ENCODE measurements at places on chromosomes 11 and 22. TPM values are rescaled to one million over a fixed set of nuclear protein-coding genes. Genes with fewer than 3 reads are reported as not detected.

- DNase-seq = peak; percentile 87
These were observed at the start of gene BATF2 for GRCh38 chr11:64996710-64997380. Gene BATF2 (minus strand): TSS chr11:64996971. CDS start chr11:64996914, 57 bp downstream.

- DNase-seq = no peak
These were observed 33.1 kb downstream of the KCNQ1 start for GRCh38 chr11:2477936-2478335.

DNA sequence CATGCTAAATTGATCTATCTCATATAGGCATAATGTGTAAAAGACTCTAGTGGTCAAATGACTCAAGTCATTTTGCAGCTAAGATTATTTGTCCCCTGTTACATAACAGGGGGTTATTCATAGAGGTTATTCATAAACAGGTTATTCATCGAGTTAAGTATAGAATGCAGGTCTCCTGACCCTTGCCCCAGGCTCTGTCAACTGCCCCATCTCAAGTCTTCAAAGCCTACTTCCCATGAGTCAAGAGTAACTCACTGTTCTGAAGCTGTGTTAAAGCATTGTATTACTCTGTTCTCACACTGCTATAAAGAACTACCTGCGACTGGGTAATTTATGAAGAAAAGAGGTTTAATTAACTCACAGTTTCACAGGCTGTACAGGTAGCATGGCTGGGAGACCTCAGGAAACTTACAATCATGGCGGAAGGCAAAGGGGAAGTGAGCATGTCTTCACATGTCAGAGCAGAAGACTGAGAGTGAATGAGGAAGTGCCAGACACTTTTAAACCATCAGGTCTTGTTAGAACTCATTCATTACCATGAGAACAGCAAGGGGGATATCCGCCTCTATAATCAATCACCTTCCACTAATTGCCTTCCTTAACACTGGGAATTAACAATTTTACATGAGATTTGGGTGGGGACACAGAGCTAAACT is 226.2 kb upstream of the BLID start:
- peak; percentile 43 for DNase-seq

DNA sequence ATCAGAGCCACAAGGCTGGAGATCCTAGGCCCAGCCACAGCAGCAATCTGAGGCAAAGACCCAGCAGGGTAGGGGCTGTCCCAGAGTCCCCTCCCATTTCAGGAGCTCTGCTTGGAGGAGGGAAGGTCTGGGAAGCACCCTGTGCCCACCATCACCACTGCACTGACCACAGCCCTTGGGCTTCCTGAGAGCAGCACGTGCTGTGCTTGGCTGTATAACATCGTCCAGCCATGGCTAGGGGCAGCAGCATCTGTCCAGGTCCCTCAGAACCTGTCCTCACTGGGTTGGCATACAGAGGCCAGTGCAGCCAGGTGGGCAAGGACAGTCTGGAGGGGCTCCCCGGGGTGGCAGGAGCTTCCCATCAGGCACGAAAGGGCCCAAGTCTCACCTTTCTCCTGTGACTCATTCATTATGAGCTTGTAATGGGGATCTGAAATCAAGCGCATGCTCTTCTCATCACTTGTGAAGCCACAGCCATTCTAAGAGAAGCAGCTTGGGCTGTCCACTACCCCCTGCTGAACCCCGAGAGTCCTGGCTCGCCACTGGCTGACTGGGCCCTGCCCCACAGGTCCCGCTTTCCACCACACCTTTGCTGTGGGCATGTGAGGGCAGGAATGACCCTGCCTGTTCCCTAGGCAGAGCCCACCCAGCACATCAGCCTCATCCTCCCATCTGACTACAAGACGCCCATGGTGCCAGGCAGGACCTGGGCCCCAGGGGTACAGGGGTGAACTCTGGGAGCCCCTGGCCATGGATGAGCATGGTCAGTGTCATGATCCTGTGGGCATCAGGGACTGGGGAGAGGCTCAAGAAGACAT is 83.3 kb downstream of the MED15 start:
- DNase-seq = no peak

The ART5 gene
- not detected for total RNA-seq

The KDM4E gene
- total RNA-seq = not detected

The RIMBP3C gene
- total RNA-seq = 0.35 TPM

The C11orf21 gene
- 0.34 TPM for total RNA-seq

DNA sequence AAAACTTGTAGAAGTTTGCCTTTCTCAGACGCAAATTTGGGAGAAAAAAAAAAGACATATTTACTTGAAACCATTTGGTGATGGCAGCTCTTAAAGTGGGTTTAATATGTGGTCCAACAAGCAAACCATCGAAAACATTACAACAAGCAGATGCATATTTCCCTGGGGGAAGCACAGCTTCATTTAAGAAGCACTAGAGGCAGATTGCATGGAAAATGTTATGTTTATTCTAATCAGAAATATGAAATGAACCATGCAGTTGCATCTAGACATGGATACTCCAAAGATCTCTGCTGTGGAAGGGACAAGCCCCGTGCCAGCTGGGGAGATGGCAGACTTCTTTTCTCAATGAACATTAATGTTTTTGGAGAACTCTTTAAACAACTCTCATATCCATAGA is 57.4 kb upstream of the PARVA start:
- DNase-seq = no peak

DNA sequence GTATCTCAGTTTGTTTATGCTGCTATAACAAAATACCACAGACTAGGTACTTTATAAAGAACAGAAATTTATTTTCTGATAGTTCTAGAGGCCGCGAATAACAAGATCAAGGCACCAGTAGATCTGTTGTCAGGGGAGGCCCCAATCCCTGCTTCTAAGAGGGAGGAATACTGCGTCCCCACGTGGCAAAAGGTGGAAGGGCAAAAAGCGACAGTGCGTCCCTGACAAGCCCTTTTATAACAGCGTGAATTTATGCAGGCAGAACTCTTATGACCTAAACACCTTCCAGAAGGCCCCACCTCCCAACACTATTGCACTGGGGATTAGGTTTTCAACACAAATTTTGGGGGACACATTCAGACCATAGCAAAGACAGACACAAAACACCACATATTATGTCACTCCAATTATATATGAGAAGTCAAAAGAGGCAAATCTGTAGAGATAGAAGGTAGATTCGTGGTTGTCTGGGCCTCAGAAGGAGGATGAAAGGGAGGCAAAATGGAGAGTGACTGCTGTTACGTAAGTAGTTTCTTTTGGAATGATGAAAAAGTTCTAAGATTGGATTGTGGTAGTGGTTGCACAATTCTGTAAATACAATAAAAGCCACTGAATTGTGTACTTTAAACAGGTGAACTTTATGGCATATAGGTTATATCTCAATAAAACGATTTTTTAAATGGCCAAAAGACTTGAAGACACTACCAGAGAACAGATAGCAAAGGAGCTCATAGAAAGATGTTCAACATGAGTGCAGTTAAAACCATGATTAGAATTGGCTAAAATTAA is 30.1 kb upstream of the TNRC6B start:
- DNase-seq = no peak

The MMP8 gene
- 0.37 TPM for total RNA-seq

DNA sequence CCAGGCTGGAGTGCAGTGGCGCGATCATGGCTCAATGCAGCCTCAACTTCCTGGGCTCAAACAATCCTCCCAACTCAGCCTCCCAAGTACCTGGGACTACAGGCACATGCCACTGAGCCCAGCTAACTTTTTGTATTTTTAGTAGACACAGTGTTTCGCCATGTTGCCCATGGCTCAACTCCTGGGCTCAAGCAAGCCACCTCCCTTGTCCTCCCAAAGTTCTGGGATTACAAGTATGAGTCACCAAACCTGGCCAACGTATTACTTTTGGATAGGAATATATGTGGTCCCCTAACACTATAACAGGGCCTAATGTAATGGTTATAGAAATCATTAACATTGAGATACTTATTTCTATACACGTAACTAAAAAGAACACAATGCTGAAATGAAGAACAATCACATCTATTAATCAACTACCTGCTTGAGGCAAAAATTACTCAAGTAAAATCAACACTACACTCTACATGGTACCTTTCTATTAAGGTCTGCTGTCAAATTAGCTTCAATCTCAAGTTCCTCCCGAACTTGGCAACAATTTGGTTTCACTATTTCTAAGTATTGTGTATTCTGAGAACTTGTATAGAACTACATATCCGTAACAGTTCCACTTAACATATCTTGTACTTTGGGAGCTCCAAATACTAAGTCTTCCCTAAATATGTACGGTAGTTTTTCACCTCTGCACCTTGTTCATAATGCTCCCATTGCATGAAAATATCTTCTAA is 124.9 kb downstream of the FCHSD2 start:
- DNase-seq = no peak

The TALDO1 gene
- total RNA-seq = 235 TPM

- DNase-seq = no peak
These were observed 232.4 kb downstream of the MIAT start for GRCh38 chr22:26889802-26890201.

The OR52E8 gene
- total RNA-seq = not detected

DNA sequence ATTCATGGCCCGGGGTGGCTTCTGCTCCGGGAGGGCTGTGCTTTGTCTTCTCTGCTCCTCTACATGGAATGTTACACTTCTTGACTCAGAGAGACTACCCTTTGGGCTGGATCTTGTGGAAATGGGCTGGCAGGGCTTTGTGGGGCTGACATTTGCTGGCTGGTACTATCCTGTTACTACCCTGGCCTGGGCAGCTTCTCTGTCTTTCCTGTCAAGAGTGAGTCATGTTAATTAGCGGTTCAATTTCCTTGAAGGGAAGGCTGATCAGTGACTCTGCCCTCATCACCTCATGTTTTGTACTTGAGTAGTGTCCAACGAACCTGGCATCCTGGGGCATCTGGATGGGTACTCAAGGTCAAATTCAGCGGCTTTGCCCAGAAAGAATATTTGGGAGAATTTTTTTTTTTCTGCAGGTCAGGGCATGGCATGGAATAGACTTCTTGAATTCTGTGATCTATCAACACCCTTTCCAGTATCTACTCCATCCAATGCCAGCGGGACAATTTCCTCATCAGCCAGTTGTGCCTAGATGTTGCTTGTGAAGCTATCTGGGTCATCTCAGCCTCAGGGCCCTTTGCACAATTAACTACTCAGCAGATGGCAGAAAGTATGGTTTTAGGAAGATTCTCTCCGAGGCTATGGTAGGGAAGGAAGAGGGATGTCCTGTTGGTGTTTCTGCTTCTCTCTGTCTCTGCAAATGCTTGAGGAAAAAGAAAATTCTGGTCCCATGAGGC is 140.5 kb upstream of the PLET1 start:
- peak; percentile 62 for DNase-seq

- no peak for DNase-seq
These were observed 2.7 kb downstream of the LRRC56 start for GRCh38 chr11:539971-540481.

The OR5P2 gene
- total RNA-seq = not detected

- DNase-seq = no peak
These were observed 1.6 kb upstream of the BEST1 start for GRCh38 chr11:61948505-61948904.

- DNase-seq = peak; percentile 56
These were observed 808 bp upstream of the MSANTD2 start for GRCh38 chr11:124801014-124801413.

The FGF3 gene
- total RNA-seq = not detected

The CATSPERZ gene
- 1.0 TPM for total RNA-seq

DNA sequence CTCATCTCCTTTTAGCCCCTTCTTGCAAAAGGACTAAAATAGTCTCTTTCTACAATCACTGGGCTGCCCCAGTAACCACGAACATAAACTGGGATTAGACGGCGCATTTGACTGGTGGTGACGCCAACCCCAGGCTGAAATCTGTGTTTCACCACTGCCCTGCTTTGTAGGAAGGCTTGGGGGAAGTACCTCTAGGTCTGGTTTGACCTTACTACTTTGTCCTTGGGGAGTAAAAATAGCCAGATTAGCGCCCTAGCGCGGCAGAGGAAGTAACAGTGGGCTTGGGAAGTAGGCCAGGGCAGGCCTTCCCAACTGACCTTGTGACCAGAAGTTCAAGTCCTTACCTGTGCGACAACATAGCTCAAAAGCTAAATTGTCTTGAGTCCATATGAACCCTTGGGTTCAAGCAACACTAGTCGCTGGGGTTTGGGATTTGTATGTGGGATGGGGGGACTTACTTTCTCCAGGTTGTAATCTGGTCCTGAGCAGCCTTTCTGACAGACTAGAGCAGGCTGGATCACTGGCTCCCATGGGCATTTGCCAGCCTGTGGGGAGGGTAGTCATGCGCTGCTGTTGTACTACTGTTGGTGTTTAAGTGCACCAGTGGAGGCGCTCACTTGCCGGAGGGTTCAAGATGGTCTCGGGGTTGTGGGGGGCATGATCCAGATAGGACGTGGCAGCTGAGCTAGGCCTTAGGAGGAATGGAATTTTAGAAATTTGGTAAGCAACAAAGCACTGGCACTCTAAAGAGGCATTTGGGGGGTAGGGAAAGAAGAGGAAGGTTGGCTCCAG is 953 bp upstream of the PACS1 start:
- peak; percentile 44 for DNase-seq

The ZBTB16 gene
- total RNA-seq = not detected

- no peak for DNase-seq
These were observed 136.9 kb downstream of the MYO18B start for GRCh38 chr22:25878933-25879332.

GRCh38 chr22:19119949-19120348 is 2.3 kb downstream of the DGCR2 start:
- DNase-seq = no peak
